ENCODE measurements at places on chromosomes 12 and 14.
A peak's percentile ranks its signal among the peaks of the same experiment; 100 is the strongest.

- no peak for DNase-seq
Observed at GRCh38 chr14:61512026-61512834, 183.1 kb upstream of the HIF1A start.

DNA sequence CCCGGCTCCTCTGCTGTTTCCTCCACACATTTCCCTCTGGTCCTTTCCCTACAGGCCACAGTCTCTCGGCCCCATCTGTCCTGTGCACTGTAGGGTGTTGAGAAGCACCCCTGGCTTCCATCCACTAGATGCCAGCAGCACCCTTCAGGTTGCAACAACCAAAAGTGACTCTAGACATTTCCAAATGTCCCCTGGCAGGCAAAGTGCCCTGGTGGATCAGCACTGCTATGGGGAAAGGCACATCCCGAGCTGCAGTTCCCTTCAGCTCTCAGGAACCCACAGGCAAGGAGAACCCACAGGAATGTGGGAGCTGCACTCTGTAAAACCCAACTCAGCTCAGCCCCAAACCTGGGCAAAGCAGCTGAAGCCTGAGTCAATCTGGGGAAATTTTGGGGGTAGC, 77.0 kb downstream of the RBM19 start:
- DNase-seq, result no peak

DNA sequence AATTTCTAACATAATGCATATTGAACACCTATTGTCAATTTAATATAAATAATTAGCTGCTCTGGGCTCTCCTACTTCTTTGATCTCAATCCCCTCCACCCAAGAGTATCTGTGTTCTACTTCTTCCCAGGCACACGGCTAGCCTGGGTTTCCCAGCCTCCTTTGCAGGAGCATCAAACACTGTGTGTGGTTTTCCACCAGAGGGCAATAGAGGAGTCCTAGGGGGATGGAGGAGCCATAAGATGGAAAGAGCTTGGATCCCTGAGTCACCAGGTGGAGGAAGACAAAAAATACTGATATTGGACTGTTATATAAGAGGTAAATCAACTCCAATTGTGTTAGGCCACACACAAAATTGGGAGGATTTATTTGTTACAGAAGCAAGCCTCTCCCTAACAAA, 333.7 kb downstream of the GLT1D1 start:
- DNase-seq, result no peak

- DNase-seq, result no peak
Observed at GRCh38 chr12:64053117-64053516, 169.0 kb downstream of the KICS2 start.

DNA sequence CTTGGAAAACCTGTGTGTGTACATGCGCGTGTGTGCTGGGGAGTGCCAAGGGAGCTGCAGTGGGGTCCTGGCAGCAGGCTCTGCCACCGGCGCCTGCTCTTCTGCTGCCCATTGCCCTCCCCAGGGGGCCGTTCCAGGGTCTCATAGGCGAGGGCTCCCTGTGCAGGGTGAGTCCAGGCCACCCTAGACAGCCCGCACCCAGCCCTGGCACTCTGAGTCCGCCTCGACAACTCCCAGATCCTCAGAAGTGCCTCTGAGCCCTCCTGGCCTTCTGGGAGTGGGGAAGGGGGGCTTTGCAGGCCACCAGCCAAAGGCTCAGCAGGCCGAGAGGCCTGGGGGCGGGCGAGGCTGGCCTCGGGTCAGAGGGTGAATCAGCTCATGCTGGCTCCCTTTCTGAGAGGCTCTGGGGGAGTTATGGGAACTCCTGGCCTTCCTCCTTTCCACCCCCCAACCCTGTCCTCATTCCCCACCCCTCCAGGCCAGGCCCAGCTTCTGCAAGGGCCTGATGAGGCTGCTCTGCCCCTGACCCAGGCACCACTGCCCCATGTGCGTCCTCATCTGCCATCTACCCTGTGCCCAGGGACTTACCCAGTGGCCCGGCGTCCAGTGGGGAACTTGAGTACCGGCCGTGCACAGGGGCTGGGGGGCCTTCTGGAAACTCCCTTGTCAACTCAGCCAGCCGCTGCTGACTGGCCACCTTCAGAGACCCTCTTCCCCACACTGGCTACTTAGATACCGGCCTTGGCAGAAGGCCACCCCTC, 2.1 kb upstream of the TEDC1 start:
- DNase-seq, result no peak

GRCh38 chr14:78254911-78255461, 84.8 kb downstream of the NRXN3 start:
- DNase-seq, result no peak

- no peak for DNase-seq
Observed at GRCh38 chr12:16789204-16789790, 183.3 kb upstream of the LMO3 start.

GRCh38 chr12:31749024-31749704, 20.3 kb upstream of the AMN1 start:
- peak; percentile 42 for DNase-seq

GRCh38 chr12:14950982-14951746, 10.2 kb downstream of the ARHGDIB start:
- DNase-seq, result no peak

- no peak for DNase-seq
Observed at GRCh38 chr12:40152783-40153383, 47.0 kb upstream of the SLC2A13 start.

DNA sequence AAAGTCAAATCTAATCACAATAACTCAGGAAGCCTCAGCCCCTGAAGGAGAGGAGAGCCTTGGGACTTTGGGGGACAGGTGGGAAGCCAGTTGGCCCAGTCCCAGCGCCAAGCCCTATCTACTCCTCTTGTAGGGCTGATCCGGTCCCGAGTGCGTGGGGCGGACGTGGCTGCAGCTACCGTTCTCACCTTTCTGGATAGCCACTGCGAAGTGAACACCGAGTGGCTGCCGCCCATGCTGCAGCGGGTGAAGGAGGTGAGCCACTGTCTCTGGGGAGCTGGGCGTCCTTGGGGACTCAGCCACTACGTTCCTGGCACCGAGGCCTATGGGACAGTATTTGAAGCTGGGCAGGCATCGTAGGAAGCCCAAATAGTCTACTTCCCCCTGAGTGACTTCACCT, 68.4 kb downstream of the GALNT16 start:
- no peak for DNase-seq

DNA sequence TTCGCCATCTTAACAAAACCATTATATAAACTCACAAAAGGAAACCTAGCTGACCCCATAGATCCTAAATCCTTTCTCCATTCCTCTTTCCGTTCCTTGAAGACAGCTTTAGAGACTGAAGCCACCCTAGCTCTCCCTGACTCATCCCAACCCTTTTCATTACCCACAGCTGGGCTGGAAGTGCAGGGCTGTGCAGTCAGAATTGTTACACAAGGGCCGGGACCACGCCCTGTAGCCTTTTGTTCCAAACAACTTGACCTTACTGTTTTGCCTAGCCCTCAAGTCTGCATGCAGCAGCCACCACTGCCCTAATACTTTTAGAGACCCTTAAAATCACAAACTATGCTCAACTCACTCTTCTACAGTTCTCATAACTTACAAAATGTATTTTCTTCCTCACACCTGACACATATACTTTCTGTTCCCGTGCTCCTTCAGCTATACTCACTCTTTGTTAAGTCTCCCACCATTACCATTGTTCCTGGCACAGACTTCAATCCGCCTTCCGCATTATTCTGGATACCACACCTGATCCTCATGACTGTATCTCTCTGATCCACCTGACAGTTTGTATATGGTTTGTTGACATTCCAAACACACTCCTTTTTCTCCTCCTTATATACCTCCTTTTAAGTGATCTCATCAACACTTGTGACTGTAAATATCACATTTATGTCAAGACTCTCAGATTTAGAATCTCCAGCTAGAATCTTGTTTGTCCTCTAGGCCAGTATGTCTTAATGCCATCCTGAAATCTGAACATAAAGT, 208.7 kb downstream of the KITLG start:
- no peak for DNase-seq

DNA sequence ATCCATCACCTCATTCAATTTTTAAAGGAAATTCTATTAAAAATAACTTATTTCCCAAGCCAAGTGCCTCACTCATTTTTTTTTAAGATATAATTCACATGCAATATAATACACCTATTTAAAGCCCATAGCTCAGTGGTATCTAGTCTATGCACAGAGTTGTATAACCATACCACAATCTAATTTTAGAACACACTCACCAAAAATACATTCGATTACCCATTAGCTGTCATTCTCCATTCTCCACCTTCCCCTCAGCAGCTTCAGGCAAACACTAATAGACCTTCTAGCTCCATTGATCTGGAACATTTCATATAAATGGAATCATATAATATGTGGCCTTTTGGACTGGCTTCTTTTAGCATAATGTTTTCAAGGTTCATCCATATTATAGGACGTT, 49.5 kb downstream of the CLMN start:
- no peak for DNase-seq

DNA sequence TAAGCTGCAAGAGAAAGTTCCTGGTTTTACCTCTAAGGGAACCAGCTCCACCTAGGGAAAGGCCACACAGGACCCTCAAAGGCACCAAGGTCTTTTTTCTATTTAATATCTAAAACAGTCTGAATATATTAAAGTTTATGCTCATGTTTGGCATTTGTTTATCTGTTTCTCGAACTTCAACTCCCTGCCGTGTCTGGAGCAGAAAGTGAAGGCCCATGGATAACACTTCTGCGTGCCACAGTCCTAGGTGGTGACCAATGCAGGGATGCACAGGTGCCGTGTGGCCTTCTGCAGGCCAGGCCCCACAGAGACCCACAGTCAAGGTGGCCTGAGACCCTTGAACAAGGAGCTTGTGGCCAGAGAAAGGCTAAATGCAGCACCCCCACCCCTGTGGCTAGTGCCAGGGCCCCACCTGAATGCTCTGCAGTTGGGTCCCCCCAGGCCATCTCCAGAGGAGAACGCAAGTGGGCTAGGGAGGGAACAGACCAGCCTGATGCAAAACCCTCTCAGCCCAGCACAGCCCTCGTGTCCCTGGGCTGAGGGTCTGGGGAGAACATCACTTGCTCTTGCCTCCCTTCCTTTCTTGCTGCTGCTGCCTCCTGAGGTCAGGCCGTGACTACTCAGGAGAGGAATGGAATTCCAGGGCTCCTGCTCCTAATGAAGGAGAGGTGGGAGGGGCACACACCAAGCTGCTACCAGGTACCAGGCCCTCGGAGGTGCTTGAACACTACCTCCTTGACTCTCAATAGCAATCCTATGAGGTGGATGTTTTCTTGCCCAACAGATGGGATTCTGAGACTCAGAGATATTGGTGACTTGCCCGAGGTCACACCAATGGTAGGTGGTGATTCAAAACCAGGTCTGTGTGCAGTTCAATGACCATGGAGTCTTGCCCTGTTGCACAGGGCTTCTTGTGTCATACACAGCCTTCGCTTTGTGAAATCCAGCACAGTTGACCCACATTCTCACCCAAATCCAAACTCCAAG, 45.4 kb downstream of the PSMA6 start:
- DNase-seq, result no peak

GRCh38 chr12:58529114-58529665, 391.1 kb downstream of the LRIG3 start:
- DNase-seq, result no peak

- DNase-seq, result no peak
Observed at GRCh38 chr14:79924551-79924950, 286.8 kb downstream of the DIO2 start.

DNA sequence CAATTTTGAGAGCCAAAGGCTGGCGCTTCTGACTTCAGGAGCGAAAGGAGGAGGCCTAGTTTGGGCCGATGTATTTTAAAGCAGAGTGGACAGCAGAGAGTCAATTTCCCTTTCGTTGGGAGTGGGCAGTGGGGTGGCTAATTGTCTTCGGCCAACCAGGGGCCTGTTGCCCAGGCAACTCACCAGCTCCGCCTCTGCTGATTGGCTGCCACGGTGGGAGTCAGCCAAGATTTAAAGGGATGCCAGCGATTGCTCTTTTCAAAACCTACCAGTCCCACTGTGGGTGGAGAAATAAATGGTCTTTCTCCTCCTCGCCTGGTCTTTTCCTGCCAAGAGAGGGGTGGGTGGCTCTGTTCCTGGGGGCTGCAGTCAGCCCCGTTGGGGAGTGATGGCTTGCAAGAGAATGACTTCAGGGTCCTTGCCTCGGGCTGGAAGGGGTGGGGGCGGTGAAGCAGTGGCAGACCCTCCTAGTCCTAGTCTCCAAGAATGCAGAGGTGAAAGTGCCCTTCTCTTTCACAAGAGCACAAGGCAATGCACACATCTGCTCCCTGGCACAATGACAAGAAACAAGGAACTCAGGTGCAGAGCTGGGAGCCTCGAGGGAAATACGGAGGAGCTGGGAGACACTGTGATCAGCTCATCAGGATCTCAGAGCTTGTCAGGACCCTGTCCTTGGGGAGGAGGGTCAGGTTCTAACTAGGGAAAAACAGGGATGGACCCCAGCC, 37.7 kb downstream of the RASAL1 start:
- no peak for DNase-seq

DNA sequence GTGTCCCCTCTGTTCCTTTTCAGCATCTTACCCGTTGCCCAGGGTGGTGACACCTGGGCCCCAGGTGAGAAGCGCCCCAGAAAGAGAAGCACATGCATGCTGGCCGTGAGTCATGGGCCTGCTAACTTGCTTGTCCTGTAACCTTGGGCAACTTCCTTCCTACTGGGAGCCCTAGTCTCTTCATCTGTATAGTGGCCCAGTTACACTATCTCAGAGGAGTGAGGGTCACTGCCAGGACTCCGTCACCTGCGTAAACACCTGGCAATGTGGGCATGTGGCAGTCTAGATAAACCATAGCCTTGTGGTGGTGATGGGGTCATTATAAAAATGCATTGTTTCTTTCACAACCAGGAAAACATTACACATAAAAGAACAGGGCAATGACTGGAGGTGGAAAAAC, 125.2 kb downstream of the SLC25A47 start:
- DNase-seq, result no peak

- DNase-seq, result no peak
Observed at GRCh38 chr12:108589840-108590229, 8.0 kb downstream of the TMEM119 start.

GRCh38 chr12:27332714-27333402, at the start of gene BMAL2:
Gene BMAL2, plus strand, starts transcription at chr12:27332836. Its CDS starts 237 bp downstream, at chr12:27333073.
- no peak for DNase-seq

GRCh38 chr12:131370791-131371347, 340.0 kb upstream of the SFSWAP start:
- DNase-seq, result no peak

GRCh38 chr12:58529897-58530741, 390.2 kb downstream of the LRIG3 start:
- DNase-seq, result no peak

GRCh38 chr14:22419620-22420019, 169.4 kb downstream of the DAD1 start:
- DNase-seq, result no peak

GRCh38 chr14:105484069-105484996, 2.4 kb upstream of the CRIP1 start:
- DNase-seq, result no peak

DNA sequence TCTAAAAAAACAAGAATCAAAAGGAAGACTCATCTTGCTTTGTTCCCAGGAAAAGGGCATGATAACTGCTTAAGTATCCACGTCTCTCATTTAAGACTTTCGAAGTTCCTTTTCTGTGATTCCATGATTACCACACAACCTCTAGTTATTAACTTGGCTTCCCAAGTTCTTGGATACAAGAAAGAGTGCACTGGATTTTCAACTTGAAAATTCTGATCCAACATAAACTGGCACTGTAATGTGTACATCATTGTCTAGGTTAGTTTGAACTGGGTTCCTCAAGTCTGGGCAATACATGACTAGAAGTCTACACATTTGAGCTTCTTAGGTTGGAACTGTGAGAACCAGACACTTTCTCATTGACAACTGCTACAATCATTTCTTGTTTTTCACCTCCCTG, 1.6 kb downstream of the KLHL28 start:
- DNase-seq, result no peak

All from activated naive CD8-positive, alpha-beta T cell treated with anti-CD3 and anti-CD28 coated beads, Interleukin-2, amount 50 U/mL, for 16 hours (primary cell).